ENCODE measurements at places on chromosomes 6 and 20.

DNA sequence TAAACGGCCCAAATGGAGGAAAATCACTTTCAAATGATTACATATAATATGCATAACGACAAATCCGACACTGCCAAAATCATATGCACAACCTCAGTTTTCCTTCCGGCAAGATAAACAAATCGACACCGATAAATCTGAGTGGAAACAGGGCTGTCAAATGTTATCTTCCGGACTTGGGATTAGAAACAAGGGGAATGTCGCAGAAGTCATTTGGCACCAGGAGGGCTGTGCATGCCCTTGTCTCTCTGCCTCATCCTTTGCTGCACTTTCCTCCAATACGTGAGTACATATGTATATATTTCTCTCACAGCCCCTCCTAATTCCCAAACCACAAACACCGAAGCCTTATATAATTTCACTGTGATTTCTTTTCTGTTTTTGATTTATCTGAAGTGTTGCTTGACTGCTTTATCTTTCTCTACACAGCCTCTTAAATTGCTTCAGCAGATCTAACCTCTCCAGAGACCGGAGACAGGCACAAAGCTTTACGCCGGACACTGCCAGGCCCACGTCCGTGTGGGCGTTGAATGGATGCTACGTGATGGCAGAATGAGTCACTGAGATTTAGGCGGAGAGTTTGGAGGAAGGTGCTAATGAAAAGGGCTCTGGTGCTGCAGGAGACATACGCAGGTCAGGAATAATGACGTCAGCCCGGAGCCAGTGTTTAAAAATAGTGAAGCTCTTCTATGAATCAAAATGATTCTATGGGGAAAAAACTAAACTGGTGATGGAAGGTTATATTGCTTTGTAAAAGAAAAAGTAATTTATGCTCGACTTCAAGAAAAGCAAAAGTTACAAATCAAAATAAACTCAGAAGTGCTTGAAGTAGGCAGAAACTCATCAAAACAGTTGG is 21.0 kb upstream of the PRELID3B start:
- no peak for DNase-seq

DNA sequence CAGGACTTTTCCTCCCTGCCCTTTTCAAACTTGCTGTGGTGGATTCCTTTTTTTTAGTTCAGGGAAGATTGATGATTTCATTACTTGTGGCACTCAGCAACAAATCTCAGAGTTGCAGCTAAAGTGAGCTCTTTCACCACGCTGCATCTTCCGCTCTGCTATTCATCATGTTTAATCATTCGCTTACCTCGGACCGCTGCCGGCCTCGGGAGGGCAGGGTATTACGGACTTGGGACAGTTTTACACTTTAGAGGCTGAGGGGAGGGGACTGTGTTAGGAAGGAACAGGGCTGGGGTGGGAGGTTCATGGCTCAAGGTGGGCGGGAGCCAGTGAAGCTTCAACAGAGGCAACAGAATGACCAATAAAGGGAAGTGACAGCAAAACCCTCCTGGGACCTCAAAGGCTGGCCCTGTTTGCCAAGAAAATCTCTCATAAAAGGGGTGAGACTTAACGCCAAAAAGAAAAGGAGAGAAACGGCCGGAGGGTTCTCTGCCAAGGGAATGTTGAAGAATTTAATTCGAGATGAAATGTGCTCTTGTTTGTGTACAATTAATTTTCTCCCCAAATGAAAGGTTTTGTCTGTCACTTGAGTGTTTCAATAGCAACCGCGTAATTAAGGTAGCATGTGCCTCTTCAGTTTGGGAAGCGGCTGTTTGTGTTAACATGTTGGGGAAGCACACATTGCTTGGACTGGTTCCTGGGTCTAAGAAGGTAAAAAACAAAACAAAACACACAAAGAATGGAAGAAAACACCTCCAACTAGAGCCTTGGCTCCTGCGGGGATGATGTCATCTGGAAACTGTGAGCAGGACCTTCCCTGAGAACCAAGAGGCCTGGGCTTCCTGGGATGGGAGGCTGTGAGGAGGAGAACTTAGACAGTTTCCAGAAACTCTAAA is 72.5 kb upstream of the SULF2 start:
- DNase-seq: no peak

DNA sequence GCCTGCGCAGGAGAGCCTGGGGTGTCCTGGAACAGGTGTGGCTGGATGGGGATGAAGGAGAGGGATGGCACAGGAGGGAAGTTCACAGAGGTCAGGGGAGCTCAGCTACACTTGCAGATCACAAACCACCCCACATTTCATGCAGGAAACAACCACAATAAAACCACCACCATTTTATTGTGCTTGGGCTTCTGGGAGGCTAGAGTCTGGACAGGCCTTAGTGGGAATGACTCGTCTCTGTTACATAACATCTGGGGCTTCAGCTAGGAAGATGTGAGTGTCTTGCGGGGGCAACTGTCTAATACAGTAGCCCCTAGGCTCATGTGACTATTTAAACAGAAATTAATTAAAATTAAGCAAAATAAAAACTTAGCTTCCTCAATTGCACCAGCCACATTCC is 33.4 kb downstream of the SNX5 start:
- DNase-seq: no peak

DNA sequence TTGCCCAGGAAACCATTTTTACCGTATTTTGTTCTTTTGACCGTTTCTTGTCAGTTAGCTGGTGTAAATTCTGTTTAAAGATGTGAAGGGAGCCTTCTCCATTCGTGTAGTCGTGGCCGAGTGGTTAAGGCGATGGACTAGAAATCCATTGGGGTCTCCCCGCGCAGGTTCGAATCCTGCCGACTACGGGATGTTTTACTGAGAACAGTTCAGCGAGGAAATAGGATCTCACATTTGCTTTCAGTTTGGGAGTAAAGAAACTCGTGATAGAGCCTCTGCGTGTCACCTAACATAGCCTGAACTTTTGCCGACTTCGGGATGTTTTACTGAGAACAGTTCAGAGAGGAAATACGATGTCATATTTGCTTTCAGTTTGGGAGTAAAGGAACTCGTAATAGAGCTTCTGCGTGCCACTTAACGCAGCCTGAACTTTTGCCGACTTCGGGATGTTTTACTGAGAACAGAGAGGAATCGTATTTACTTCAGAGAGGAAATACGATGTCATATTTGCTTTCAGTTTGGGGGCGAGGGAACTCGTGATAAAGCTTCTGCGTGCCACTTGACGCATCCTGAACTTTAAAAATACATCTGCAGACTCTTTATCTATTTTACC is 5.9 kb upstream of the ZNF184 start:
- peak; percentile 66 for DNase-seq

DNA sequence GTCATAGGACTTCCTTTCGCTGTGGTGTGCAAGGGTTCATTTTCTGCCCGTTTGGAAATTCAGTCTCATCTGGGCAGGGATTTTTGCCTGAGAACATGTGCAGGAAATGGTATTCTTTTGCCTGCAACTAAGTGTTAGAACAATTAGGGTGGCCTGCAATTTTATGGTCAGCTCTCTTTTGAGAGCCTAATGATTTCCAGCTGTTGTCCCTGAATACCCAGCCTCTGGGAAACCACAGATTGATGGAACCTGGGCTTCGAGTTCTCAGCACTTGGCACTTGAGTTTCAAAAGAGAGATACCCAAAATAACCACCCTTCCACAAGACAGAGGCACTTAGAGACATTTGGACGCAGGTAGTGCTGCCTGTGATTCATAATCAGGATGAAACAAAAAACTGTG is 217.2 kb upstream of the FOXA2 start:
- no peak for DNase-seq

GRCh38 chr6:34736823-34737222 is 20.5 kb upstream of the SNRPC start:
- no peak for DNase-seq

DNA sequence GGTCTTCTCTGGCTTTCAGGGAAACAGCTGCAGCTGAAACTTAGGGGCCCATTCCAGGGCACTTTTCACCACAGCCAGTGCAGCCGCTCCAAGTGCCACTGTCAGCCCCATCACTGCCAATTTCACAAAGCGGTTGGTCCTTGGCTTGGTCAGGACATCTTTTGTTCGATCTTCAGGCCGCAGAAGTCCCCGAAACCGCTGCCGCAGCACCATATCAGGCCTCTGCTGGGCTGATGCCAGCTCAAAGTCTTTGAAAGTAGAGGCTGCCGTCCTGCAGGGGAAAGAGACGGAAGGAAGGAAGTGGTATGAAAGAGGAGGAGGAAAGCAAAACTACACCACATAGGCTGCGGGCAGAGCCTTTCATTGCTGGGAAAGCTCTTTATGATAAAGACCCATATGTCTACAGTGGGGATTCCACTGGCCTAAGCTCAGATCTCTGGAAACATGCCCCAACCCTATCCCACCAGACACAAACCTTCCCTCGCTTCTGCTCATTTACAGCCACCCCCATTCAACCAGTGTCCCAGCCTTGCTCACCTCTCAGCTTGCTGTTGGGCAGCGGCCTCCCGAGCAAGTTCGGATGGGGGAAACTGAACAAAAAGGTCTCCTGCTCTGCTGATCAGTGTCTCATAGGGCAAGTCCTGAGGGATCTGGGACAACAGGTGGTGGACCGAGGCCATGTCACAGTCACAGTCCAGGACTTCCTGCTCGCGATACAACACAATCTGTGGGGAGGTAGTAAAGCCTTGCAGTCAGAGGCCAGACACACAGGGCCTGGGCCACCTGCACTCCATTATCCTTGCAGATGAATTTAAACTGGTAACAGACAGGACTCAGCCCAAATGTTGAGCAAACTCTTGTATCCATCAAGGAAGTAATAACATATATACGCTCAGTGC is 23.5 kb downstream of the TBC1D20 start:
- no peak for DNase-seq

DNA sequence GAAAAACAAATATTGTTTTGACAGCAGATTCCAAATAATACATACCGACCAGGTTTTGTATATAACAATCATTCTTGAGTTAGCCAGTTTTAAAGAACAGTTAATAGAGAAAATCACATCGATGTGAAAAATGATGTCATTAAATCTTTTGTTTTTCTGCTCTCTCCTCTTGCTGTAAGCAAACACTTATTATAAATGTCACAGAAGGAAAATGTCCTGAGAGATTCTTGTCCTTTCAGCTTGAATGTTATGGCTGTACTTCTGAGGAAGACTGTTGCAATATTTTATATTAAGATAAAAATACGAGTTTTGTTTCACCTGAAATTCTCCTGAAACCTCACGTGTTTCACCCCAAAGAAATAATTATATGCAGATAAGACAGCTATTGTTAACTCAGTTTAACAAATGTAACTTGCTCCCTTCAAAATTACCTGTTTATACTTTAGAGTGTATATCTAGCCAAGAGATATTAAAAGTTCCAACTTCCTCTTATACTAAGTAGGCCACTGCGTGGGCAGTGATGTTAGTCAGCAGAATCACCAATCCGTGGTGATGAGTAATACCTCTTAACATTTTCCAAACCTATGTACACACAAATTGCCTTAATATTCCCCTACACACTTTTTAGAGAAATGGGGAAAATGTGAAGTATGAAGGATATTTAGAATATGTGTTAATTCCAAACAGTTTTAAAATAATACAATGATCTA is 1111.4 kb upstream of the CITED2 start:
- no peak for DNase-seq

- DNase-seq: no peak
Measured at GRCh38 chr20:38191654-38192053, 26.6 kb upstream of the TGM2 start.

DNA sequence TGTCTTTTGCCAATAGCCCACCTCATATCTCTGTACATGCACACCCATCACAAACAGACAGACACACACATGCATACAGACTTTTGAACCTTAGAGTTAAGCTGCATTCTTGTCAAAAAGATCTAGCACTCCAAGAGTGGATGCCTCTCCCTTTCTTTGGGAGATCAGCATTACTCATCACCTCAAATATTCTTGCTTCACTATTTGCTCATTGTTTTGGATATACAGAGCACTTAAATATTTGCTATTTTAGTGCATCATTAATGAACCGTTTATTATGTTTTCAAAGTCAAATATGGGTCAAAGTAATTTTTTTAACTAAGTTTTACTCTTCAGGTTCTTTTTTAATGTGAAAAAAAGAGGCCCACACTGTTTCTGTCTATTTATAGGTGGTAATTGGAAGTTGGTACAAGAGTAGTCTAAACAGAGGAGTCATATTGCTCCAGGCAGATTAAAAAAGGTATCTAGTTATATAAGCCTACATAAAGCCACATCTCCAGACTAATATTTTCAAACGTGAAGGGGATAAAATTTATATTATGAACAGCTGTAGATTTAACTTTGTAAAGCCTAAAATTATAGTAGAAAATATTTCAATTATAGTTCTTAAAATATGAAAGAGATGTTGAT is 102.6 kb downstream of the FLRT3 start:
- DNase-seq: no peak

DNA sequence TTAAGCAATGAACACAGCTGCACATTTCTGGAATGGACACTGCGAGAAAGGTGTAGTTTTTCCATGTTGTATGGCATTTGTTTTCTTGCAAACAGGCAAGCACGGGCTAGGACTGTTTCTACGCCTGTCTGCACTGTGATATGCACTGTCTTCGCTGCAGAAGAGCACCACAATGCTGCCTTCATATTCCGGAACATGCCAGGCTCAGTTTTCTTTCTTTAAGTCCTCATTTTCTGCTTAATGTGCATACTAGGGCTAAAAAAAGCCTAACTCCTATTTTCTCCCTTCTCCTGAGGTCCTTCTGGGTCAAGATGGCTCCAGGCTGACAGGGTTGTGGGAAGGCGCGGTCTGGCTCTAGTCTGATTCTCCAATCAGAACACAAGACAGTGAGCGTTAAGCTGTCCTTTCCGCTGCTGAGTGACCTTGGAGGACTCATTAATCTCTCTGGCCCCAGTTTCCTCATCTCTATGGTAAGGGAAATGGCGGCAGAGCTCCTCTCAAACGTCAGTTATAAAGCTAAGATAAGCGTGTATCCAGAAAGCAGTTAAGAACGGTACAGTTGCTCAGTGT is 379.9 kb downstream of the C6orf118 start:
- DNase-seq: no peak

DNA sequence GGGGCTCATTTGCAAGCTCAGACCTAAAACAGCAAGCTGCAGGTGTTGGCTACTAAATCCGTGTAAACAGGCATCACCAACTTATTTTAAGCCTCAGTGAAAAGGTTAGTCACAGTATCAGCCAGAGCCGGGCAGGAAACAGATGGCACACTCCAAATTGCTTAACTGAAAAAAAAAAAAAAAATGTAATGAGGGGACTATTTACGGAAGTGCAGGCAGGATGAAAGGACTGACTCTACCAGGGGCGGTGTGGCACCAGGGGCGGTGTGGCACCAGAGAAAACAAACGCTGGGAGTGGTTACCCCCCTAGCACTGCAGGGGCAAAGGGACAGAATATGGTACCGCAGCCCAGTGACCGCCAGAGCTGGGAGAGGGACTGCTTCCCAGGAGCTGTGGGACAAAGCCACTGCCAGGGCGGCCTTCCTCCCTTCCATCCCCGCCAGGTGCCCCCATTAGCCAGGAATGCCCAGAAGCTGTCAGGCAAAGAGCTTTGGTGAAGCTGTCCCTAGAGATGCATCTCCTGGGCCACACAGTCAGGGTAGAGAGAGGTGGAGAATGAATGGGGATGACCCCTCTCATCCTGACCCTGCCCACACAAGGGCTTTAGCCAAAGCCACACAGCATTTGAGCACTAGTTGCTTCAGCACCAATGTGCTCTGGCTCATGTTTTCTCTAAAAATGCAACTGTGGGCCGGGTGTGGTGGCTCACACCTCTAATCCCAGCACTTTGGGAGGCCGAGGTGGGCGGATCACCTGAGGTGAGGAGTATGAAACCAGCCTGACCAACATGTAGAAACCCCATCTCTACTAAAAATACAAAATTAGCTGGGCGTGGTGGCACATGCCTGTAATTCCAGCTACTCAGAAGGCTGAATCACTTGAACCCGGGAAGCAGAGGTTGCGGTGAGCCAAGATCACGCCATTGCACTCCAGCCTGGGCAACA is 39.6 kb upstream of the GFOD1 start:
- DNase-seq: no peak

GRCh38 chr6:35893246-35893645 is 27.7 kb downstream of the SRPK1 start:
- no peak for DNase-seq
